ENCODE measurements at places on chromosomes 5 and 9. TPM values are rescaled to one million over a fixed set of nuclear protein-coding genes. Genes with fewer than 3 reads are reported as not detected.

DNA sequence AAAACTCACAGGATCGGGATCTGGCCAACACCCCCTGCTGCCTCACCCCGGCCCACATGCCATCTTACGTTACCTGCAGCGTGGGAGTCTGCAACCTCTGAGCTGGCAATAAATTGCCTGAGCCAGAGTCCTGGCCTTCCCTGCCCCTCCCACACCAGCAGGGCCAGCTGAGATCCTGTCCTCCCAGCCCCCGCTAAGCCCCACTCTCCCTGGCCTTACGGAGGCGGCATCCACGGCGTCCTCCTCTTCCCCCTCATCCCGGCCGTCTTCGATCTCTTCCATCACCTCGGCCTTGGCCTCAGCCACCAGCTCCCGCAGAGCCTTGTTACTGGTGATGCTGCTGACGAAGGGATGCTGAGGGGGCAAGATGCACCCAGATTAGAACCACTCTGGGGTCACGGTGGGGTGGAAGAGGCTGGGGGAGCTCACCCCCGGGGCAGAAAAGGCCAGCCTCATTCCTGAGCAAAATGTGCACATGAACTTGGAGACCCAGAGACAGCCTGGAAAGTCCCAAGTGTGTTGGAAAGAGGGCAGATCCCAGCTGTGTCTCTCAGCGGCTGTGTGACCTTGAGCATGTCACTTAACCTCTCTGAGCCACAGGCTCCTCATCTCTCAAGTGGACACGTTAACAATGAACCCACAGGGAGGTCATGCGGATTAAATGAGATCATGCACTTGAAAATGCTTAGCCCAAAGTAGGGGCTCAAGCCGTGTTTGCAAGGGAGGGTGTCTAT lies 89.9 kb upstream of the FBXW11 start:
- no peak for DNase-seq

DNA sequence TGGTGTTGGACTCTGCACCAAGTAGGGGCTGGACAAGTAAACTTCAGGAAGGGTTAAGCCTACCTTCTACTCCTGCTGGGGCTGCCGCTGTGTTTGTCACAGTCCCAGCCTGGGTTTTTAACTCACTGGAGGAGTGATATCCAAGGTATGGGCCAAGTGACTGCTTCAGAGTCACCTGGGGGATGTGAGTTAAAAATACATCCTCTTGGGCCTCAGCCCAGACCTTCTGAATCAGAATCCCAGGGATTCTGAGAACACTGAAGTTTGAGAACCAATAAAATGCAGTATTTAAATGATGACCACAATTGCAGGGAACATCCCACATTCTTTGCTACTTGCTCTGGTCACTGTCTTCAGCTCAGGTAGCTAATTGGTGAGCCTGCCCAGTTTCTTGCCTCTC lies 95.1 kb upstream of the DNAH5 start:
- DNase-seq, result no peak

DNA sequence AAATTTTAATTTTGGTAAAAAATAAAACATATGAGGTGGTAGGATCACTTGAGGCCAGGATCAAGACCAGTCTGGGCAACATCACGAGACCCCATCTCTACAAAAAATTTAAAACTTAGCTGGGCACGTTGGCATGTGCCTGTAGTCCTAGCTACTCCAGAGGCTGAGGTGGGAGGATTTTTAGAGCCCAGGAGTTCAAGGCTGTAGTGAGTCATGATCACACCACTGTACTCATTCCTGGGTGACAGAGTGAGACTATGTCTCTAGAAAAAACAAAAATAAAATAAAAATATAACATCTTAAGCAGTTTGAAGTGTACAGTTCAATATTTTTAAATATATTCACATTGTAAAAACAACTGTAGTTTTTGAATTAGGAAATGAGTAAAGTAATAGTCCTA lies 108.3 kb downstream of the SMIM15 start:
- no peak for DNase-seq

GRCh38 chr9:133975511-133975910 lies 16.6 kb downstream of the VAV2 start:
- DNase-seq, result no peak

The SEMA5A gene
- total RNA-seq, result not detected

The SPATA31A3 gene
- not detected for total RNA-seq

The TPPP gene
- total RNA-seq, result not detected

- no peak for DNase-seq
Observed at GRCh38 chr5:122773619-122774018, 1.3 kb upstream of the SNX2 start.

DNA sequence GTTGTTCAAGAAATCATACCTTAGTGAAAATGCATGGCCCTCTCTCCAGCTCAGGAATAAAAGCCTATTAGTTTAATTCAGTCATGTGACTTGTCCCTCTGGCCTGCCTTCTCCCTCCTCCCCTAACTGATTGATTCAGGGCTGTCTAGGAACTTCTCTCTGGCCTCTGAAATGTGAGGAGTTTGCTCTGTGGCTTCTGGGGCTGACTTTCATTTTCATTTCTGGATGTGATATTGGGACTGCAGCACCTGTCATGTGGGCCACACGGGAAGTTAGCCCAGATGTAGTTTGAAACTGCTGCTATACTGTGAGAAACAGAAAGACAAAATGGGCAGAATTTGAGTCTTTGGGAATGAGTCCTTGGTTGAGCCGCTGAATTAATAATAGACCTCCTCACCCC lies 44.8 kb downstream of the PARP8 start:
- DNase-seq, result peak; percentile 90

DNA sequence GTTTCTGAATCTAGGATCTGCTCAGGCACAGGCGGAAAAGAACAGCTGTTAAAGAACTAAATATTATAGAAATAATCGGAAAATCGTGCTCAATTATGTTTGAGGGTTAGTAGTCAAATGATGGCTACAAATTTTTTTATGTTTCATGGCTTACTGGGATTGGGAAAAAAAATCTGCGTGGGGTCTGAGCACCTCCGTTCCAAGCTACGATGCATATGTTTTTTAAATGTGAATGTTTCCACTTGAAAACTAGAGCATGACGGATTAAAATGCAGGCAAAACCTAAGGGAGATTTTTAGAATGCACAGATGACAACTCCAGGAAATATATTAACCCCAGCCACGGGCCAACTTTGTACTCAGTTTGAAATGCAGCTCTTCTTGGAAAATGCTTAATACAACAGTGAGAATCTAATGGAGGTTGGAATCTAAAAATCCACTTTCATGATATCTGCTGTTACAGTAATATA lies 5.3 kb downstream of the OTP start:
- no peak for DNase-seq

DNA sequence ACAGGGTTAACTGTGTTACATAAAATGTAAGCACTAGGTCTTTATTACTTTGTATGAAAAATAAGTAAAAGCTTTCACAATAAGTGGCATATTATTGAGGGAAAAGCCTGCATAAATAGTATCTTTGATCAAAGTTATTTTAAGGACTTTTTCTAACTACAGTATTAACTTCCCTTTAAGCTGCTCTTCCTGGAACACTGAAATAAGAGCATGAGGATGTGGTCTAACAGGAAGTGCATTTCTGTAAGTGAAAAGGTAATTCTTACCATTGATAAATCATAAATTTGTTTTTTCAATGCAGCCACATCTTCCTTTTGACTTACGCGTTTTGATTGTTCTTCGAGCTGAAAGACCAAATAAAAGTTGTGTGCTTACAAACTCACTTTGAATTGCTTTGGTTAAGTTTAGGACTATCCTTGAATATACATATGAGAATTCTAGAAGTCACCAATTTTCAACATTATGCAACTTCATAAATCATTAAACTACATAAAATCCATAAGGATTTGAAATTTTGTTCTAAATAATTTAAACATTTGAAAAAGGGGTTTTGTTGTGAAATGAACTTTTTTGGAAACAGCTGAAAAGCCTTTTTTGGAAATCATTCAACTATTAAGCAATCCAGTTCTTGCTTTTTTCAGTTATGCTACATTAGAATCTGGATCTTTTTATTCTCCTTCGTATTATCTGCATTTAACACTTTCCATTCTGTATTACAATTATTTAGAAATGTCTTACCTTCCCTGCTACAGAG lies 50.6 kb downstream of the RASEF start:
- no peak for DNase-seq

GRCh38 chr5:110347781-110348180 lies 378.7 kb downstream of the TMEM232 start:
- DNase-seq, result no peak

- DNase-seq, result no peak
Observed at GRCh38 chr9:84481636-84482218, 141.2 kb upstream of the SLC28A3 start.

DNA sequence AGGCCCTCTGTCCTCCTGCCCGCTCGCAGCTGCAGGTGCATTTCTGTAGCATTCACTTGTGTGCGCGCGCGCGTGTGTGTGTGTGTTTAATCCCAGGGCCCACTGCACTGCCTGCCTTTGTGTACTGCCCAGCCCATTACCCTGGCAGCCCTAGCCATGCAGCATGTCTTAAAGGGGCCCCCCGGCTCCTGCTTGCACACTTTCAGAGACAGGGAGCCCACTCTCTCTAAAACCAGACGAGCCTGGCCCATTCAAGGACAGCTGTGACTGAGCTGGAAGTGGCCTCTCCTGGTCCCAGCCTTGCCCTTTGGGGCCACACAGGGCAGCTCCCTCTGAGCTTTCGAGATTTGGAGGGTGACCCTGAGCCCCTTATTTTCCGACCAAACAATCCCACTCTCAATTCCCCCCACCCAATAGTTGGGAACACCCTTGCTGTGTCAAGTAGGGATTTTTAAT lies 98.9 kb downstream of the DAB2IP start:
- DNase-seq, result no peak

- no peak for DNase-seq
Observed at GRCh38 chr5:115450741-115451140, 93.8 kb downstream of the FEM1C start.

- no peak for DNase-seq
Observed at GRCh38 chr9:99160173-99160572, 55.3 kb downstream of the TGFBR1 start.

The CCL27 gene
- total RNA-seq, result 0.52 TPM

The PITX1 gene
- 0.78 TPM for total RNA-seq

GRCh38 chr5:33890131-33891032 lies 1.4 kb downstream of the ADAMTS12 start:
- DNase-seq, result no peak

- no peak for DNase-seq
Observed at GRCh38 chr5:39541920-39542319, 117.1 kb upstream of the DAB2 start.

The AGXT2 gene
- total RNA-seq, result not detected

- no peak for DNase-seq
Observed at GRCh38 chr5:142235050-142235797, 89.6 kb downstream of the SPRY4 start.

The HMCN2 gene
- total RNA-seq, result not detected

- no peak for DNase-seq
Observed at GRCh38 chr9:108835831-108836230, 20.0 kb downstream of the ACTL7B start.

The PTGDS gene
- not detected for total RNA-seq

DNA sequence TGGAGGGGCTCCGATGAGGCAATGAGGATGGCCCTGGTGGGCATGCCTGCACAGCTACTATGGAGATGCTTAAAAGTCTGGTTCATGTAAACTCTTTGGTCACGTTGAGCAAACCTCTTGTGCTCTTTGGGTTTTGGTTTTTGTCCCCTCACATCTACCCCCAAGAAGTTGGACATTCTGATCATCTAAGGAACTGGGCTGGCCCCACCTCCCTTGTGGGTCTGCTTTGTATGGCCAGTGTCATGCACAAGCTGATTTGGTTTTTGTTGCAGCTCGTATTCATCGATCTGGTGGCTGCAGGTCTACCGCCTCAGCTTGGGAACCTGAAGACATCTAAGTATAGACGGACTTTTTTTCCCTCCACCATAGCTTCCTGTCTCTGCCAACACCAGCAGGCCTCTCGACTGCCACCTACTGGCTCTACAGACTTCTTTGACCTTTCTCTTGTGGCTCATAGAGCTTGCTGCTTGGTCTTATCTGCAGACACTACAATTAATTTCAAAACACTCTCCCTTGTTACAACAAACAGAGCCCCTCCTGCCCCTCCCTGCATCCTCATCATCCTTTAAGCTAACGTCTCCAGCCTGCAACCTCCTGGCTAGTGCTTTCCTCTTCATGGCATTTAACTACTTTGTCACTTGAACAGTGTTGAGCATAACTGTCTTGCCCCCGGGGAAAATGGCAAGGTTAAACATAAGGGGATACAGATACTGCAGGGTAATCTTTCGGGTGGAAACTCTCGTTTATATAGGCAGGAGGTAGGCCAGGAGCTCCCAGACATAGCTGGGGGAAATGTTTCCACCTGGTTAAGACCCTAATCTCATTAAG lies 34.5 kb downstream of the TSTD2 start:
- peak; percentile 93 for DNase-seq

The BARHL1 gene
- total RNA-seq, result not detected

The RAB3C gene
- total RNA-seq, result not detected

GRCh38 chr9:11159318-11159862 lies 546.6 kb upstream of the PTPRD start:
- no peak for DNase-seq

DNA sequence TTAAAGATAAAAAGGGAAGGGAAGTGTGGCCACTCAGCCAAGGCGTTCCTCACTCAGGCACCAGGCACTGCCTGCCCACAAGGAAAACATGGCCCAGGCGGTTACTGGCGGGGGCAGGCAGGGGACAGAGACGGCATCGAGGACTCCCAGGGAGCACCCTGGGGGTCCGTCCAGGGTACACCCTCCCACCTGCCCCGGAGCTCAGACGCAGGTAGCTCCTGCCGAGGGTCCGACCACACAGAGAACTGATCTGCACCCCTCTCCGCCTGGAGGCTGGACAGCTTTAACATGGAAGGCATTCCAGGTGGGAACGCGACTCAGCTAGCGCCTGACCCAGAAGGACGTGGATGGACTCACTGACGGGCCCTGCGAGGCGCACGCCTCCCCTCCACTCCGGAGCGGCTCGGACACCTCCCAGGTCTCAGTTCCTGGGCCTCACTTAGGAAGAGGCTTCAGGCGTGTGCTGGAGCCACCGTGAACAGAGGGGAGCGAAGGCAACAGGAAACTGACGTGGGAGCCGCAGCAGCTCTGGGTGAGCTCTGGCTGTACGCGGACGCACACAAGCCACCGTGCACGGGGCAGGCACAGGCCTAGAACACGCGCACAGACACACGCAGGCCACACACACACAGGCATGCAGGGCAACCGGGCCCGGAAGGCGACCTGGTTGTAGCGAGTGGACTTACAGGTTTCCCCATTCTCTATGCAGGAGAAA lies 47.5 kb downstream of the NKD2 start:
- DNase-seq, result no peak

The SLC2A6 gene
- total RNA-seq, result 3.2 TPM

GRCh38 chr5:31730139-31730538 lies 91.2 kb downstream of the PDZD2 start:
- no peak for DNase-seq

The OLFML2A gene
- total RNA-seq, result not detected

Measured in activated CD4-positive, alpha-beta T cell treated with anti-CD3 and anti-CD28 coated beads, Interleukin-2, amount 10 ng/mL, durations not matched to agents 24 days and 14 days (primary cell).